ENCODE measurements at places on chromosomes 12 and 14. TPM values are rescaled to one million over a fixed set of nuclear protein-coding genes. Genes with fewer than 3 reads are reported as not detected.

DNA sequence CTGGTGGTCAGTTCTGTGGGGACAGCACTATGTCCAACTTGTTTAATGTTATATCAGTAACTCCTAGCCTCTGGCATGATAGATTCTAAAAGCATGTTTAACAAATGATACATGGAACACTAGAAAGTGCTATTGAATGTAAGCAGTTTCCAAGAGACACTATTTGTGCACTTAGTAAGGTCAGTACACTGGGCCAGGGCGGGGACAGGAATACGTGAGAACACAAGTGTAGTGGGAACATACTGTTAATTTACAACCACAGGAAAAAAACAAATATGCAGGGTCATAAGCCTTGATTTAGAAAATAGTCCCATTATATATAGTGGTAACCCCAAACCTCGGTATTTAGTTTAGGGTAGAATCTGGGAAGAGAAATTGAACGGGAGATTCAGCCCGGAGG lies 88.9 kb upstream of the SLC38A2 start:
- DNase-seq, result no peak

GRCh38 chr14:71395151-71395604 lies 487.9 kb downstream of the PCNX1 start:
- no peak for DNase-seq

DNA sequence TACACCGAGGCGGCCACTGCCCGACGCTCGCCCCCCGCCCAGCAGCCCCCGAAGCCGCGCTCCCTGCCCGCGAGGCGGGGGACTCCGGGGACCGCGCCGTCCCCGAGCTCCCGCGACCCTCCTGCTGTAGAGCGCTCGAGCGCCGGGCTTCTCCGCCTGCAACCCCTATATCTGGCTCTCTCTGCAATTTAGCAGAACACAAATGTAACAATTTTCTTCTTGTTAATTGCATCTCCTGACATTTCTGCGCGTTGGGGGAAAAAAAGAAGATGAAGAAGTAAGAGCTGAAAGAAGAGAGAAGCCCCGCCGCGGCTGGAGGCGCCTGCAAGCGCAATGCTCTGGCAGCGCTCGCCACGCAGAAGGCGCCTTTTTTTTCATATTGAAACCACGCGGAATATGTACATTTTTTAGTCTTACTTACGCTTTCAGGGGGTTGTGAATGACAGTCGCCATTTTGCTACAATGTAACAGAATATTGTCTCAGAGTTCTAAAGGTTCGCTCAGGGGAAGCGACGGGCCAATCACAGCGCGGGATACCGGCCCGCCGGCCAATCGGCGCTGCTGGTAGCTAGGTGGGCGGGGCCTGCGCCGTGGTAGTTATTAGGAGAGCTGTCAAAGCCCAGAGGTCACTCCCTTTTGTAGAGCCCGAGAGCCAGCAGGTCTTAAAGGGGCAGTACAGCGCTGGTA lies at the start of gene DPF3:
Gene DPF3, minus strand, starts transcription at position 466 of the 687 bp plus-strand sequence. Its CDS starts 13 bp downstream, at position 453.
- peak; percentile 97 for DNase-seq

DNA sequence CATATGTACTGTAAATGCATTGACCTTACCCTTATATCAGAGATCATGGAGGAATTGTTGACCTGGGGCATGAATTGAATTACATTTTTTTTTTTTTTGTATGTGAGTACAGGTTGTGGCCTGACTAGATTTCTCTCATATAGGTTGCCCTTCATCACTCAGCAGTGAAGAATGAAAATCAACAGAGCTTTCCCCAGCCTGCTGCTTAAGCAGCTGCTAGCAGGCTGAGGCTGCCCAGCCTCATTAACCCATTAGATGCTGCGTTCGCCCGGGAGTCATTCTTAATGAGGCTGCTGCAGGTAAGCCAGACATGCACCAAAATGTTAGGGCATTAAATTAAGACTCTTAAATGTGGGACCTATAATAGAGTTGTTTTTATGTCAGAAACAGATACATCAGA lies 236.0 kb downstream of the ETNK1 start:
- no peak for DNase-seq

Gene EGLN3
- 10.3 TPM for total RNA-seq

GRCh38 chr12:46983393-46983793 lies 96.0 kb upstream of the PCED1B start:
- DNase-seq, result no peak

- DNase-seq, result no peak
These were observed 30.8 kb downstream of the CACNA1C start for GRCh38 chr12:2083561-2083960.

Measured in vagina (tissue), 2 donors.